Naive thymus-derived CD4-positive, alpha-beta T cell (primary cell): ENCODE measurements at places on chromosomes 4 and X. TPM values are rescaled to one million over a fixed set of nuclear protein-coding genes. Genes with fewer than 3 reads are reported as not detected.

- no peaks in the 10 kb centered on the region for H3K4me1 ChIP-seq
- no peaks in the 10 kb centered on the region for H3K27me3 ChIP-seq
- no peak overlapping the region for H3K4me3 ChIP-seq
- H3K36me3 ChIP-seq = no peaks in the 10 kb centered on the region
Observed at GRCh38 chr4:95165926-95166524, 382.7 kb downstream of the UNC5C start.

GRCh38 chr4:69849297-69849696 lies 10.6 kb downstream of the SULT1E1 start:
- no peaks in the 10 kb centered on the region for H3K27me3 ChIP-seq
- no peak overlapping the region for H3K27ac ChIP-seq
- H3K4me1 ChIP-seq = no peaks in the 10 kb centered on the region
- H3K36me3 ChIP-seq = no peaks in the 10 kb centered on the region
- DNase-seq = no peak

PYURF gene
- 33.0 TPM for total RNA-seq

GRCh38 chrX:150269605-150270254 lies 93.4 kb upstream of the MAMLD1 start:
- no peaks in the 10 kb centered on the region for H3K27me3 ChIP-seq
- no peak for DNase-seq
- H3K4me3 ChIP-seq = no peak overlapping the region
- no peaks in the 10 kb centered on the region for H3K36me3 ChIP-seq

- no peaks in the 10 kb centered on the region for H3K27me3 ChIP-seq
- H3K4me1 ChIP-seq = no peaks in the 10 kb centered on the region
- no peak overlapping the region for H3K4me3 ChIP-seq
- DNase-seq = no peak
Observed at GRCh38 chr4:28378109-28378830, 1517.6 kb downstream of the STIM2 start.

FGF2 gene
- total RNA-seq = not detected

GRCh38 chr4:2273657-2274319 lies 11.9 kb upstream of the MXD4 start:
- no peak for DNase-seq
- no peak overlapping the region for H3K27ac ChIP-seq
- H3K27me3 ChIP-seq = no peaks in the 10 kb centered on the region
- no peaks in the 10 kb centered on the region for H3K36me3 ChIP-seq
- H3K4me3 ChIP-seq = no peak overlapping the region

- DNase-seq = no peak
- no peaks in the 10 kb centered on the region for H3K36me3 ChIP-seq
- H3K4me3 ChIP-seq = no peak overlapping the region
- no peaks in the 10 kb centered on the region for H3K4me1 ChIP-seq
- H3K27me3 ChIP-seq = no peaks in the 10 kb centered on the region
- no peak overlapping the region for H3K27ac ChIP-seq
Observed at GRCh38 chr4:45033676-45034419, 307.5 kb upstream of the GNPDA2 start.

RADX gene
- 12.7 TPM for total RNA-seq

- no peaks in the 10 kb centered on the region for H3K36me3 ChIP-seq
- no peak for DNase-seq
- H3K4me1 ChIP-seq = no peaks in the 10 kb centered on the region
Observed at GRCh38 chrX:41548411-41548810, 101.3 kb downstream of the NYX start.

DNA sequence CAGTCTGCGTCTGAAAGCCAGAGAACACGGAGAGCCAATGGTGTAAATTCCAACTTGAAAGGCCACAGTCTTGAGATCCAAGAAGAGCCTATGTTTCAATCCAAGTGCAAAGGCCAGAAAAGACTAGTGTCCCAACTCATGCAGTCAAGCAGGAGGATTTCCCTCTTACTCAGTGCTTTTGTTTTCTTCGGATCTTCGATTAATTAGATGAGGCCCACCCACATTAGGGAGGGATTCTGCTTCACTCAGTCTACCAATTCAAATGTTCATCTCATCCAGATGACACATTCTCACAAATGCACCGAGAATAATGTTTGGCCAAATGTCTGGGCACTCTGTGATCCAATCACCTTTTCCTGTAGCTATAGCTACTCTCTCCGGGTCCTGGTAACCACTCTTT lies 91.5 kb upstream of the S100G start:
- H3K4me3 ChIP-seq = no peak overlapping the region
- H3K36me3 ChIP-seq = no peaks in the 10 kb centered on the region
- H3K4me1 ChIP-seq = no peaks in the 10 kb centered on the region
- DNase-seq = no peak
- no peak overlapping the region for H3K27ac ChIP-seq

- no peak overlapping the region for H3K4me3 ChIP-seq
- H3K27me3 ChIP-seq = no peaks in the 10 kb centered on the region
- no peaks in the 10 kb centered on the region for H3K4me1 ChIP-seq
- H3K27ac ChIP-seq = no peak overlapping the region
- no peaks in the 10 kb centered on the region for H3K36me3 ChIP-seq
Observed at GRCh38 chr4:136855886-136856285, 676.4 kb downstream of the PCDH18 start.

DNA sequence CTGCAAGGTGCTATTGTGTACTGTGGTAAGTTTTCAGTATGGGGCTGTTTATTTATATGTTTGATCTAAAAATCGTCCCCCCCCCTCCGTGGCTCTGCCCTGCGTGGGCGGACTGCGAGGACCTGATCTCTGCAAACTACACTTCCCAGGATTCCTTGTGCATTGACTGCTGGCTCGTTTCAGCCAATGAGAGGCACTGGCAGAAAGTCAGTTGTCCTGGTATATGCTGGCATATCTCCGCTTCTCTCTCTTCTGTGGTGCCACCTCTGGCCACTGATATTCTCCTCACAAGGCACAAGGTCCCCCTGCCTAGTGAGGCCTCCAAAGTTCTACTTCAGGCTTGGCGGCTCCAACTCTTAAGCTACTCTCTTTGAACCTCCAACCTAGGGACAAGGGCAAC lies 168.8 kb upstream of the ZFP42 start:
- no peaks in the 10 kb centered on the region for H3K4me1 ChIP-seq
- no peak overlapping the region for H3K27ac ChIP-seq
- no peaks in the 10 kb centered on the region for H3K36me3 ChIP-seq
- H3K27me3 ChIP-seq = no peaks in the 10 kb centered on the region
- DNase-seq = no peak
- no peak overlapping the region for H3K4me3 ChIP-seq

- no peaks in the 10 kb centered on the region for H3K27me3 ChIP-seq
- H3K4me3 ChIP-seq = no peak overlapping the region
- no peaks in the 10 kb centered on the region for H3K36me3 ChIP-seq
- no peaks in the 10 kb centered on the region for H3K4me1 ChIP-seq
Observed at GRCh38 chr4:147820975-147821374, 89.1 kb downstream of the ARHGAP10 start.

CSN1S1 gene
- not detected for total RNA-seq
